Skin of body (tissue), 3 donors: ENCODE measurements at places on chromosomes 4 and X.
A peak's percentile ranks its signal among the peaks of the same experiment; 100 is the strongest.

GRCh38 chrX:149871940-149872339, 9.0 kb upstream of the MAGEA8 start:
- no peak for DNase-seq

GRCh38 chrX:10769195-10769594, 148.8 kb upstream of the MID1 start:
- no peak for DNase-seq

- no peak for DNase-seq
These were observed 56.2 kb upstream of the TMEM33 start for GRCh38 chr4:41878991-41879491.

GRCh38 chr4:27094783-27095182, 234.1 kb downstream of the STIM2 start:
- DNase-seq: peak; percentile 1

DNA sequence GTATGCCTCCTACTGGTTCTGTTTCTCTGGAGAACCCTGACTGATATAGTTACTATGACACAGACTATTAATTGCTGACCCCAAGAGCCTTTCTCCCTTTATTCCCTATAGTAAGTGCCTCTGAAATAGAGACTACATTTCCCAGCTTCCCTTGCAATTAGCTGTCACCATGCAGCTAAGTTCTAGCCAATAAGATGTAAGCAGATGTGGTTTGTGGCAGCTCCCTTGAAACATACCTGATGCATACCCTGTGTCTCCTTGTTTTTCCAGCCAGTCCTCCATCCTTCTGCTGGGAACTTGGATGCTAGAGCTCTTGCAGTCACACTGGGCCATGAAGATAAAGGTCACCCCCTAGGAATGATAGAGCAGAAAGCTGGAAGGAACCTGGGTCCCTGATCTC, 9.7 kb upstream of the TMEM165 start:
- DNase-seq: no peak

DNA sequence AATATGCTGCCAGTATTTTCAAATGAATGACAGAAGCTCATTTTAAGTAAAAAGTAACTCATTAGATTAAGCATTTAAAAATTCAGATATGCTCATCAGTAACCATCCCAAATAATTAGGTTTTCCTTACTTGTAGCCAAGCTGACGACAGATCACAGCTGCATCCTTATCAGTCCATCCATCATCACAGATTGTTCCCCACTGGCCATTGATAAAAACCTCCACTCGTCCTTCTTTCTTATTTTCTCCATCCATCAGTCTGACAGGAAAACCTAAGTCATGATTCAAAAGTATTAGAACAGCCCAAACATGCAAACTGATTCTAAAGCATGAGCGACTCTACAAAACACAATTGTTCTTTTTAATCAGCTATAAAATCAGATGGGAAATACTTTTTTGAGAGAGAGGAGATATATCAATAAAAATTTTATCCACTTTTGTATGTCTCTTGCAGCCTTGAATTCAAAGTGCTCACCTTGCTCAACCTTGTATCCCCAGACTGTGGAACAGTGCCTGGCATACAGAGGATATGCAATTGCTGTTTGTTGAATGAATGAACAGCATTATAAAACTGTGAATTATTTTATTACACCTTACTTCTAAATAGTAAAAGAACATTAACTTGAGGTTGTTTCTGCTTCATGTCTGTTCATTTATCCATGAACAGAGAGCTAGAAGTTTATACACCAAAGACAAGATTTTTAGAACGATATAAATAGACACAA, 44.3 kb downstream of the PRSS12 start:
- no peak for DNase-seq

DNA sequence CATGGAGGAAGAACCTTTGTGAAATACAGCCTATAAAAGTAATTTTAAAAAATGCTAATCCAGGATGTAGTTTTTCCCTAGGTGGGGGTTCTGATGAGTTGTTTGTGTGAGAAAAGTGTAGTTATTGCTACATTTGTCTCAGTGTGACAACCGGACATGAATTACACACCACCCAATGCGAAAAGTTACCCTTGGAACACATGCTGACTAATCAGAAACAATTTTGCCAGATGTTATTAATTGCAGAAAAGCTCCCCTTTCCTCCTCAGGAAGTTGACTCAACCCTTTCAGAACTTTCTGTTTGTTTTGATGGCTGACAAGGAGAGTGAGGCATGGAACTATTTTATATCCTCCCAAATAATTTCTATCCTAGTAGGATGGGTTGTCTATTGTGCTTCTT, 38.1 kb upstream of the EDA2R start:
- peak; percentile 16 for DNase-seq

DNA sequence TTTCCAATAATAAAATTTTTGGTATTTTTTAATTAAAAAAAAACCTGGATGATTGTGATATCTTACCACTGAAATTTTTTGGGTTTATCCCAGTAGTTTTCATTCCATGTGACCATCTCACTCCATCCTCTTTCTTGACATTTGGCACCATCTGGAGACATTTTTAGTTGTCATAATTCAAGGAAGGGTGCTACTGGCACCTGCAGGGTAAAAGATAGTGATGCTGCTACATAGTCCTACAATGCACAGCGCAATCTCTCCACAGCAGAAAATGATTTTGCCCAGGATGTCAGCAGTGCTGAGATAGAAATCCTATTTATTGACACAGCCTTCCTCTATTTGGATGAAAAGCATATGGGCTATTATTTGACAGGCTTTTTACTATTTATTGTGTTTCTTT, 79.3 kb downstream of the RBPJ start:
- DNase-seq: no peak

DNA sequence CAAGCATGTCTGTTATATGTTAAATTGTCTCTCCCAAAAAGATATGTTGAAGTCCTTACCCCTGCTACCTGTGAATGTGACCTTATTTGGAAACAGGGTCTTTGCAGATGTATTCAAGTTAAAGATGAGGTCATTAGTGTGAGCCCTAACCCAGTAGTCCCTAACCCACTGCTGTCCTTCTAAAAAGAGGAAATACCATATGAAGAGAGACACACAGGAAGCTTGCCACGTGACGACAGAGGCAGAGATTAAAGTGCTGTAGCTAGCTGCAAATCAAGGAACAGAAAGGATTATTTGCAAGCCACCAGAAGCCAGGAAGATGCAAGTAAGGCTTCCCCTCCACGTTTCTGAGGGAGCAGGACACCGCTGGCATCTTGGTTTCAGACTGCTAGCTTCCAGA, 150.1 kb downstream of the HNRNPD start:
- DNase-seq: no peak

DNA sequence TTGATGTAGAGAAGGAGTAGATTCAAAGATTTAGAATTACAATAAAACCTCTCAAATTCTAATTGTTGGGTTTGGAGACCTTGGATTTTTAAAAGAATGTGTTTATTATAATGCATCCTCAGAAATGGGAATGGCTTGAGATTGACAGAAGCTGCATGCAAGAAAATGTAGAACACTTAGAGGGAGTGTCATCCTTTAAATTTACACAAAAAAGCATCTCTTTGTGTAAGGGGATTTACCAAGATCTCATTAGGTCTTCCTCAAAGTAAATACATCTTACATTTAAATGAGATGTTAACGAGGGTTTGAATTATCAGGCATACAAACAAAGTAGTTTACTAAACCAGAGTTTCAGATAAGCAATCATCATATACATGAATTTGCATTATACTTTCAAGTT, 615.0 kb downstream of the FAM133A start:
- DNase-seq: no peak

- peak; percentile 77 for DNase-seq
These were observed at the start of gene MID1 for GRCh38 chrX:10620121-10620699. Gene MID1 (minus strand): TSS chrX:10620585. CDS start chrX:10567547, 53,038 bp downstream.

GRCh38 chrX:51743179-51743957, at the start of gene GSPT2:
Gene GSPT2 (plus strand): TSS chrX:51743442. CDS start chrX:51743627, 185 bp downstream.
- peak; percentile 46 for DNase-seq

- no peak for DNase-seq
These were observed 2.1 kb downstream of the OGT start for GRCh38 chrX:71534773-71535544.

- peak; percentile 1 for DNase-seq
These were observed at the start of gene TMPRSS11F for GRCh38 chr4:68129793-68130192. Gene TMPRSS11F (minus strand): TSS chr4:68129869. CDS start chr4:68129820, 49 bp downstream.

DNA sequence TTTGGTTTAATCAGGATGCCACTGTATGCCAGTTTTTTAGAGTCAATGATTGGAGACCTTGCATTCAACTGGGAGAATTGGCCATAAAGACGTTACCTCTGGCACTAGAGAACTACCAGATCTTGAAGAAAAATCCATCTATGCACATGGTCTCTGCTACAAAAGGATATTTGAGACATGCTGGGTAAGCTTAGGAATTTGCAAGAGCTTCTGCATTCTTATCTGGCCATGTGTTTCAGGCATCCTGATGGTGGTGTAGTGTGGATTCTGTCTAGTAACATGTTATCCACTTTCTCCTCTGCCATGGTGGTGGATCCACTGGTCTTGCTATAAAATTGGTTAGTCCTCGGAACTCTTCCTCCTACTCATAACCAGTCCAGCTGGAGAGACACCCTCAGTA, 185.3 kb upstream of the WDFY3 start:
- DNase-seq: peak; percentile 59

GRCh38 chrX:97790850-97791249, 907.1 kb downstream of the RPA4 start:
- no peak for DNase-seq

DNA sequence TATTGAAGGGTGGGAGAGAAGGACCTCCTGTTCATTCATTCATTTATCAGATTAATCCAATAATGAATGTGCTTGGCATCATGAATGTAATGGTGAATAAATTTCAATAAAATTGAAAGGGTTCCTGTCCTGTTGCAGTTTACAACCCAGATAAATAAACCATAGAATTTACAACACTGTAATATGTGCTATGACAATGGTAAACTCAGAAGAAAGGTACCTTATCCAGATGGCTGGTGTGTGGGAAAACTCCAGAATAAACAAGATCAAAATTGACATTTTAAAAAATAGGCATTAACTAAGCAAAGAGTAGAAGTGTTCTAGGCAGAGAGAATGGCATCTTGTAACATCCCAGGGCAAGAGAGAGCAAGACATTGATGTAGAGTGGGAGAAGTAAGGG, 15.3 kb downstream of the ARL13A start:
- no peak for DNase-seq

- no peak for DNase-seq
These were observed 54.0 kb downstream of the SNX25 start for GRCh38 chr4:185263419-185263818.

GRCh38 chr4:74423104-74423503, 21.8 kb upstream of the AREG start:
- DNase-seq: no peak

DNA sequence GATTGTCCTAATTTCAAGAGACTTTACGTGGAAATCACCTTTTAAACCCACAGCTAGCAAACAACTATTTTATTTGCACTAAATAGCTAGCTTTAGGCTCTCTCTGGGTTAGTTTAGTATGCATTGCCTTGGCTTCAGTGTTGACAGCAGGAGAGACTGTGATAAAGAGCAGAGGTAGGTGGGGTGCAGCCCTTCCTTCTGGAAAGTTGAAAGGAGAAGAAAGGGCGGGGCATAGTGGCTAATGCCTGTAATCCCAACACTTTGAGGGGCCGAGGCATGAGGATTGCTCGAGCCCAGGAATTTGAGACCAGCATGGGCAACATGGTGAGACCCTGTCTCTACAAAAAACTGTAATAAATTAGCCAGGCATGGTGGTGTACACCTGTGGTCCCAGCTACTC, 29.0 kb upstream of the TMEM154 start:
- no peak for DNase-seq

DNA sequence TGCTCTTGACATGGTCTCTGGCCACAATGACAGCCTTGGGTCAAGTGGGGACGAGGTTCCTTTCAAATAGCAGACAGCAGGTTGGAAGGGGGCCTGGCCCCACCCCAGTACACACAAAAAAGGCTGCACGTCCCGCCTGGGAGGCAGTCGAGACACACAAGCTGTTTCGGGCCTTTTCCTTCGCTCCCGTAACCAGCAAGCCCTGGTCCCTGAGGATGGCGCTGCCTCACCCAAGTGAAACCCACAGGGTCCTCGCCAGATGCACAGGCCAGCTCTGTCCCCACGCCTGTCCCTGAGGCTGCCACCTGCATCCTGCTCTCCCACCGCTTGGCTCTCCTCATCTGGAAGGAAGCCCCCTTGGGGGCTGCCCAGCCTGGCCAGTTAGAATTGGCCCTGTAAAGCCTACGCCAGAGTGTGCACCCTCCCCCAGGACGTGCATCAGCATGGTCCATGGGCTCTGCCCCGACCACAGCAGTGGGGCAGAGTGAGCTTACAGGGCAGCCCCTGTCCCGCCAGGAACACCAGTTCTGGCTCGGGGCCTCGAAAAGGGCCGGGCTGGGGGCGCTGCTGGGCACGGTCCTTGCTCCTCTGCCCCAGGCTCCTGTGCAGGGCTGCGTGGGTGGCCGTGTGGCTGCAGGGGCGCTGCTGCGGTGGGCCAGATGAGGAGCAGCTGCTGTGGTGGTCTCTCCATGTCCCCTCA, 2.0 kb downstream of the CPLX1 start:
- no peak for DNase-seq
